ENCODE measurements at places on chromosomes 12 and 14.
A peak's percentile ranks its signal among the peaks of the same experiment; 100 is the strongest.

DNA sequence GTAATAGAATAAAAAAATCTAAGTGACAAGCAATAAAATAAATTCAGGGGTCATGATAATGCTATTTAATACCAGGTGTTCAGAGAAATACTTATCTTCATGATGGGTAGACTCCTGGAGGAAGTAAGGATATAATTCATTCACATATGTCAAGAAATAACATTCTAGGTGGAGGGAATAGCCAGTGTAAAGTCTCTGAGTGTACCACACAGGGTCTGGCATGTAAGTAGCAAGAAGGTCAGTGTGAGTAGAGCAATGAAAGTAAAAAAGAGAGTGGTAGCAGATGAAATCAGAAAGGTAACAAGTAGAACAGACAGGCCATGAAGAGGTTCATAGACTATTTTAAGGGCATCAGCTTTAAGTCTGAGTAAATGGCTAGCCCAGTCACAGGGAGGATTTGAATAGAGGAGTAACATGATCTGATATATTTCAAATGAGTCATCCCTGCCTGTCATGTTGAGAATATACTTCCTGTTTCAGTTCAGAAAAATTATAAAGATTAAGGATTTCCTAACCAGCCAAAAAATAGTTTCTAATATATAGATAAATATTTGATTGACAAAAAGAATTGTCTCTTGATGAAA, 519.9 kb downstream of the C12orf50 start:
- DNase-seq, result no peak

DNA sequence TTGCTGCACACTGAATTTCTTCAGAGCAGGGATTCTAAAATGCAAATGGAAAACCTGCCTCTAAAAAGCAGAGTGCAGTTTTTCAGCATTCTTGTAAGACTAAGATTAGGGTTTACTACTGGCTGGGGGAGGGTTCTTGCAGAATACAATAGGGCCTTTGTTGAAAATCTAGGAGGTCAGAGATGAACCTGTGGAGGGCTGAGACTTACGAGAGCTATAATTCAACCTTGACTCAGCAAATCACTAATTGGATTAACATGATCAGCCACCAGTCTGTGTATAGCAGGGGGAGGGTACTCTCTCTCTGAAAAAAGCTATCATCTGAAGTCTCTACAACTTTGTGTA, 92.6 kb upstream of the HIF1A start:
- DNase-seq, result no peak

- DNase-seq, result no peak
These were observed 120.7 kb downstream of the C12orf75 start for GRCh38 chr12:105451211-105451610.

DNA sequence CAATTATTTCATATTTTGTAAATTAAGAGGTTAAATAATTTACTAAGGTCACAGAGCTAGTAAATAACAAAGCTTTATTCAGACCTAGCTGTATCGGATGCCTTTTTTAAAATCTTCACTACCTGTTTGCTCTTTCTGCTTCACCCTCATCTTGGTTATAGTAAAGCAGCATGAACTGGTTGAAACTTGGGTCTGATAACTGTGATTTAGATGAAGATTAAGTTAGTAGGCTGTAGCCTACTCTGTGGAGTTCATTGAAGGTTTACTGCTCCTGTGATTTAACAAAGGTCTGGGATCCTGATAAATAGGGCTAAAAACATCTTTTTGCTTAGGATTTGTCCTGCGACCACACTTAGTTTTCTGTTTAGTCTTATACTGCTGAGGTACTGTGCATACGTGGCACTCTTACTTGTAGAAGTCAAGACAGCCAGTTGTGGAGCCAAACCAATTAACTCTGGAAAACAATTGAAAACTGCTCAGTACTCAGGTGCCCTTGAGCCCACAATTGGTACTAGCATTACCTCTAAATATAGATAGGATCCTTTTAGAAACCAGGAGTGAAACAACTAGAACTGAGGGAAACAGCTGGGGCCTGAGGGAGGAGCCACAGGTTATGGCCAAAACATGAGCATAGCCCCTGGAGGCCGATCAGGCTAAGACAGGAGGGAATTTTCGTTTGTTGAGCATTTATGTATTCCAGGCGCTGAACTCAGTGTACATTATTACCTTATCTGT, 2.3 kb downstream of the SPATS2 start:
- no peak for DNase-seq

- no peak for DNase-seq
These were observed 2.5 kb downstream of the P2RX2 start for GRCh38 chr12:132620899-132621656.

DNA sequence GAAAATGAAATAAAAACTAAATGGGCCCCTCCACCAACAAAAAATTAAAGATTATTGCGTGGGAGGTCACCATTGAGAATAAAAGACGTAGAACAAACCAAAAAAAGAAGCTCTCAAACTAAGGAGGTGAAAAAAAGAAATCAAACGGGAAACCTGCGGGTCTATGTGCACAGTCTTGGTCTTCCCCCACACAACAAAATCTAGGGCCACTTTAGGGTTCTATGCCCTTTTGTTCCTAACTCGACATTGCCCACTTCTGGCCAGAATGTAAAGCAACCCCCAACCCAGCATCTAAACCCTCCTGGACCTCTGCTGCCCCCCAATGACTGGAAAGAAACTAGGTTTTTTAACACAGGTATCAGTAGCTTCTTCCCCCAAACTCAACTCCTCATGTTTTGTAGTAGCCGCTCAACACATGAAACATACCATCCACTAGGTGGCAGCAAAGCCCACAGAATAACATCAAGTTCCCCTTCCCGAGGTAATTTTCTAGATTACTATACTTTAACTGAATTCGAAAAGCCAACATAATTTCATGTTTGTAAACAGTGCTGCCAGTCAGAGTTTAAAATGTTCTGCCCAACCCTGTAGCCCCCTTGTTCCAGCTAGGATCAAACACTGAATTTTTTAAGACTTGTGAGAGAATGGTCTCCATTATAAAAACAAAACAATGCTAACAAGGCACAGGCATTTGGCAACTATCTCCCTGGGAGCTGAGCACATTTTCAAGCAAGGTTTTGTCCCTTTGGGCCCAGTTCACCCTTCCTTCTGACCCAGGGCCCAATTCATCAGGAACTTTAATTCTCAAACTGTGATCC, 18.7 kb downstream of the DAD1 start:
- DNase-seq, result no peak

DNA sequence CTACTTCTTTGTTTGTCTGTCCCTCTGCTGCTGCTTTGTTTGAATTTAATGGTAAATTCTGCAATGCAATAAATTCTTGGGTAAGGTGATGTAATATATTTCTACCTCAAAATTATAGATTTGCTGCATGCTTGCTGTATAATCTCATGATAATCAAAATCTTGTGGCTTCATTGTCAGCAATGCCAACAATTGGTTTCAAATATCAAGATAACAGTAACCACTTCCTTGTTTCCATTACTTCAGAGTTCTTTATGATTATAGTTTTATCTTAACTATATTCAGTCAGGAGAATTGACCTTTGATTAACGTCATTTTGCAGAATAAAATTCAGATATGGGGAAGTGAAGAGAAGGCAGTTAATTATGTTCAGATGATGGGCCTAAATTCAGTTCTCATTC, 30.2 kb upstream of the RNU6-8 start:
- no peak for DNase-seq

DNA sequence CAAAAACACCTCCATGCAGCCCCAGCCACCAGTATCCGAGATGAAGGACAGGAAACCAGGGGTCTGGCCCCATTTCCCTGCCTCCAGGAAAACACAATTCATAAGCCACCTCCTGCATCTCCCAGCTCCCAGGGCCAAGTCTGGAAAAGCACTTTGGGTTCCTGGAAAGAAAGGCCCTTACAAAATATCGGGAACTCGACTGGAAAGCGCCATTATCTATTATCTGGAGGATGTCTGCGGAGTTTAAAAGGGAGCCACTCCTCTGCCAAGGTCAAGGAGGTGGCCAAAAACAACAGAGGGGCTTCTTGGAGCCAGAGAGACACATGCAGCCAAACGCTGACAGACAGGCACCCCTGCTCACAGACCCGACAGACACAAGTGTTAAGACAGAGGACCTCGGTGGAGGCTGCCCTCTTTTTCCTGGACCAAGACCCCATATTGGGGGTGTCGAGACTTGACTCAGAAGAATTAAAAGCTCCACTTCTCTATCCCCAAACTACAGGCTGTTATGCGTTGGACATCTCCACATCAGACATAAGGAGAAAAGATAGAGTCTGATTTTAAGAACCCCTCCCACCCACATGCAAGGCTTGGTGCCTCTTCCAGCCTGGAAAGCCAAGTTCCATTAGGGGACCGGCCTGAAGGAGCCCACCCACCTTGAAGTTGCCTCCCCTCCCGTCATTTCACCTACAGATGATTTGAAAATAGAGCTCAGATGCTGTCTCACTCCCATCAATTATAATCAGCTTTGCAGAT, 9.6 kb downstream of the ACTN1 start:
- no peak for DNase-seq

DNA sequence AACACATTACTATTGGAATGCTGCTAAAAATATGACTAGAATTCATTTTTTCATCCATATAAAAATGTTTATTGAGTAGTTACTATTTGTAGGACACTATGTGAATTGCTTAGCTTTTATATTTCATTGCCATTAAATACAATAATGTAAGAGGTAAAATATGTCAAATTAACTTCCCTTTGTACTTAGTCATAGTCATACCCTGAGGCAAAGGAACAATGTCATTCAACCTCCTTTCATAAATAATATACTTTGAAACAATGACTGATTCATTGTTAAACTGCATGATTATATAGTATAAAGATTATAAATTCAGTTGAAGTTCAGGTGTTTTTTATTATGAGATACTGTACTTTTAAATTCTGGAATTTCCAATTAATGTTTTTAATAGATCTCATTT, 105.2 kb downstream of the GARIN6 start:
- no peak for DNase-seq

GRCh38 chr12:94077209-94077608, 71.2 kb upstream of the PLXNC1 start:
- no peak for DNase-seq

- no peak for DNase-seq
These were observed 76.6 kb upstream of the CEP83 start for GRCh38 chr12:94536040-94536965.

DNA sequence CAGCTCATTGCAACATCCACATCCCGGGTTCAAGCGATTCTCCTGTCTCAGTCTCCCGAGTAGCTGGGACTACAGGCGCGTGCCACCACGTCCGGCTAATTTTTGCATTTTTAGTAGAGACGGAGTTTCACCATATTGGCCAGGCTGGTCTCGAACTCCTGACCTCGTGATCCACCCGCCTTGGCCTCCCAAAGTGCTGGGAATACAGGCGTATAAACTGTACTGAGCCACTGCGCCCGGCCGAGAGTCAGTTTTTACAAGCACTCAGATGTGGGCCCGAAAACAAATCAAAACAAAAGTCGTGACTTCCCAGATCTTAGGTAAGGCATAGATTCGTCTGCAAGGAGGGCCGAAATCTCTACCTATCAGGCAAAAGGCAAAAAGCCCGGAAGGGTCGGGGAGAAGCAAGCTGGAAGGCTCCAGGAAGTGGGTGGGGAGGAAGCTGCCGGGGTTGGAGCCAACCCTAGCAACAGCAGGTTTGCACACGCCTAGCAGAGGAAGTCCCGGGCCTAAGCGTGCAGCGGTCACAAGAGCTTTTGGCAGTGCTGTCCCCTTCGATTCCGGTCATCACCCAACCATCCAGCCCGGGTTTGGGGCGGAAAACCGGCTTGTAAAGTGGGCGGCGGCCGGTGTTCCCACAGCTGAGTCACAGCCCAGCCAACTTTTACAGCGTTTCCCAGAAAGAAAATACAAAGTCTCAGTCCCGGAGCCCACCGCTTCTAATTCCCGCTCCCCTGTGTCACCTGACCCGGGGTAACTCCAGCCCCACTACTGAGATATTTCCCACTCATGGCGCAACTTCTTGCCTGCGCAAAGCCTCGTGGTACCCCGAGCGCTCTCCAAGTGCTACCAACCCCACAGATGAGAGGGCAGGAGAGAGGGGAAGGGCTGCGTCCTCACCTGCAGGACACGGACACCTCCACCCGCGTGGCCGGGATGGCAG, 583 bp downstream of the CPNE8 start:
- peak; percentile 90 for DNase-seq

DNA sequence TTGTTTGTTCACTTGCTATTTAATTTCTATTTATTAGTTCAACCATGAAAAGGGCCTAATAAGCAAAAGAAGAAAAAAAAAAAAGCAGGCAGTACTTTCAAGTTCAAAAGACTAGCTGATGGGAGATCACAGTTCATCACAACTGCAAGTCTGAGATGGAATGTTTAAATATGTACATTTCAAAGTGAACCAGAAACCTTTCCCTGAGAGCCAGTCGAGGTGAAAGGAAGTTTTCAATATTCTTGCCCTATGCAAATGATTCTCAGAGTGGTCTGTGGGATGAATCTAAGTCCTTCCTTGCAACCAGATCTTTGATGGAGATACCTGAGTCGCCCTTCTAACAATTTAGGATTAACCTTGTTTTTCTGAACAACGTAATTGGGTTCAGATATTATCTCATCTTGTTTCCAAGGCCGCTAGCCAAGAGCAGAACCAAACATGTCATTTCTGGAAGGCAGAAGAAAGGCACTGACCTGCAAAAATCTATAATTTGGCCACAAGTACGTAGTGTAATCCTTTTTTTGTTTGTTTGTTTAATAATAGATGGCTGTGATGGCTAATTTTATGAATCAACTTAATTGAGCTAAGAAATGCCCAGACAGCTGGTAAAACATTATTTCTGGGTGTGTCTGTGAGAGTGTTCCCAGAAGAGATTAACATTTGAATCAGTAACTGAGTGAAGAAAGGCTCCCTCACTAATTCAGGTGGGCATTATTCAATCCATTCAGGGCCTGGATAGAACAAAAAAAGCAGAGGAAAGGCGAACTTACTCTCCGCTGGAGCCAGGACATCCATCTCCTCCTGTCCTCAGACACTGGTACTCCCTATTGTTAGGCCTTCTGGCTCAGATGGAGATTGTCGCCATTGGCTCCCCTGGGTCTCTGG, 171.1 kb upstream of the TMPO start:
- DNase-seq, result no peak

- no peak for DNase-seq
These were observed 133.3 kb upstream of the FSCB start for GRCh38 chr14:44640416-44640815.
